CD8-positive, alpha-beta T cell (primary cell): ENCODE measurements at places on chromosomes 6 and 20.

DNA sequence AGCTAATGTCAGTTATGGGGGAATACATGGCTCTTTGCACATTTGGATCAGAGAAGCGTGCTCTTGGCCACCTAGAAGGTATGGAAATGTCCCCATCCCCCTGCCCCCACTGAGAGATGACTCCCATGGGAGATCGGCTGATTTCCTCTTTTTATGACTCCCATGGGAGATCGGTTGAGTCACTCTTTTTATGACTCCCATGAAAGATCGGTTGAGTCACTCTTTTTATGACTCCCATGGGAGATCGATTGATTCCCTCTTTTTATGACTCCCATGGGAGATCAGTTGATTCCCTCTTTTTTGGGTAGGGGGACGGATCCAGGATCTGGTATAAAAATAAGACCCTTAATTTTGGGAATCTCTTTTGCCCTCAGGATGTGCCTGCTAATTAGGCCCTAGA lies 10.3 kb upstream of the TAAR9 start:
- DNase-seq, result no peak

GRCh38 chr6:30883685-30884520 lies at the start of gene DDR1:
DDR1 (plus strand) TSS chr6:30884519; CDS start chr6:30888730, 4,211 bp downstream.
- peak; percentile 39 for DNase-seq

DNA sequence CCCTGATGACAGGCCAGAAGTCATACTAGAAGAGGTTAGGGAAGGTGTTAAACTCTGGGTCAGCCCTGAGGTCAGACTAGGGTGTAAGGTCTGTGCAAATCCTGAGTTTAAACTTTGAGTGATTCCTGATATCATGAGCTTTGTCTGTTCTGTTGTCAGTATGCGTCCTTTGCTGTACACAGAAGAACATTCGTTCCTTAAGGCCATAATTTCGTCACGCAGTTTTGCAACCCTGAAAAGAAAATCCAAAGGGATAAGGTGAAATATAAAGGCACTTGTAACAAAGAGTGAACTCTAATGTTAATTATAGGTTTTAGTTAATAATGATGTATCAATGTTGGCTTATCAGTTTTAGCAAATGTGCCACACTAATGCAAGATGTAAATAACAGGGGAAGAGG lies 2.3 kb downstream of the DST start:
- no peak for DNase-seq

- DNase-seq, result no peak
Observed at GRCh38 chr6:18118330-18118729, 4.1 kb downstream of the NHLRC1 start.

DNA sequence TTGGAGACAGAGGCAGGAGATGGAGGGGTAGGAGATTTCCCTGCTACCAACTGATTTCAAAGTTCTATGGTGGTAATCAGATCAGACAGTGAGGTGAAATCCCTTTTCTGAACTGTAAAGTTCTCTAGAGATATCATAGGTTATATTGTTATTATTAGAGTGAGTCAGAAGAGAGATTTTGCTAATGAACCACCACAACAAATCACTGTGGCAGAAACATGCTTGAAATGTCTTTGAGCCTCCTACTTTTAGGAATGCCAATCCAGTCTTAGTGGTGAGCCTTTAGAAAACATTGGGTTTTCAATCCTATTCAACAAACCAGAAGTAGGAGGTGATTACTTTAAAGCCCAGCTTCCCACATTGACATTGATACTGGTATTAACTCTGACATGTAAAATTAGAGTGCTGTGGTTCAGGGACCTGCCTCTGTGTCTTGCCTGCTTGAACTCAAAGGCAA lies 136.7 kb upstream of the CNR1 start:
- no peak for DNase-seq

DNA sequence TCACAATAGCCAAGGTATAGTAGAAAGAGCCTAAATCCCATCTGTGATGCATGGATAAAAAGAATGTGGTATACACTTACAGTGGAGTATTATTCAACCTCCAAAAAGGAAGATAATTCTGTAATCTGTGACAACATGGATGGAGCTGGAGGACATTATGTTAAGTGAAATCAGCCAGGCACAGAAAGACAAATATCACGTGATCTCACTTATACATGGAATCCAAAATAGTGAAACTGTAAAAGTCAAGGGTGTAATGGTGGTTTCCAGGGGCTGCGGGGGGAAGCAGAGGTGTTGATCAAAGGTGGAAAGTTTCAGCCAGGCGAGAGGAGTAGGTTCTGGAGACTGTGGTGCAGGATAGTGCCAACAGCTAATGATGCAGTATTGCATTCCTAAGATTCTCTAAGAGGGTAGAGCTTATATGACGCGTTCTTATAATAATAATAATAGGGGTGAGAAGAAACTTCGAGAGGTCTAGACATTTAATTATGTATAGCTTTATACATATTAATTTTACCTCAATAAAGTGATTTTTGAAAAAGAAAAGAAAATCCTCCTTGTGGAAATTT lies 246.1 kb downstream of the FOXA2 start:
- DNase-seq, result no peak

DNA sequence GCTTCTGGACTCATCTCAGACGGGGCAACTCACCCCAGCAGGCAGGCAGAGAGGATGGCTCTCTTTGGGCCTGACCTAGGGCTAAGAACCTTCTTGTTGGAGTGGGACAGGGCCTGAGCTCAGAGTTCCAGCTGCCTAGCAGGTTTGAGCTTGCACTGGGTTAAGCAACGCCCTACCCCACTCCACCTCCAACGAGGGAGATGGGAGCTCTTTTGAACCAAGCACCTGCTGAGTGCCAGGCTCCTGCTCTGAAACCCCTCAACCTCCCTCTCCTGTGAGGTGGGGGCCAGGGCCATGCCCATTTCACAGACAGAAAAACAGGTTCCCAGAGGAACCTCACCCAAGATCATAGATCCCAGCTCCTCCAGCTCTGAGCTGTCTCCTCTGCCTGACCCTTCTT lies 54.3 kb downstream of the SNAI1 start:
- no peak for DNase-seq

DNA sequence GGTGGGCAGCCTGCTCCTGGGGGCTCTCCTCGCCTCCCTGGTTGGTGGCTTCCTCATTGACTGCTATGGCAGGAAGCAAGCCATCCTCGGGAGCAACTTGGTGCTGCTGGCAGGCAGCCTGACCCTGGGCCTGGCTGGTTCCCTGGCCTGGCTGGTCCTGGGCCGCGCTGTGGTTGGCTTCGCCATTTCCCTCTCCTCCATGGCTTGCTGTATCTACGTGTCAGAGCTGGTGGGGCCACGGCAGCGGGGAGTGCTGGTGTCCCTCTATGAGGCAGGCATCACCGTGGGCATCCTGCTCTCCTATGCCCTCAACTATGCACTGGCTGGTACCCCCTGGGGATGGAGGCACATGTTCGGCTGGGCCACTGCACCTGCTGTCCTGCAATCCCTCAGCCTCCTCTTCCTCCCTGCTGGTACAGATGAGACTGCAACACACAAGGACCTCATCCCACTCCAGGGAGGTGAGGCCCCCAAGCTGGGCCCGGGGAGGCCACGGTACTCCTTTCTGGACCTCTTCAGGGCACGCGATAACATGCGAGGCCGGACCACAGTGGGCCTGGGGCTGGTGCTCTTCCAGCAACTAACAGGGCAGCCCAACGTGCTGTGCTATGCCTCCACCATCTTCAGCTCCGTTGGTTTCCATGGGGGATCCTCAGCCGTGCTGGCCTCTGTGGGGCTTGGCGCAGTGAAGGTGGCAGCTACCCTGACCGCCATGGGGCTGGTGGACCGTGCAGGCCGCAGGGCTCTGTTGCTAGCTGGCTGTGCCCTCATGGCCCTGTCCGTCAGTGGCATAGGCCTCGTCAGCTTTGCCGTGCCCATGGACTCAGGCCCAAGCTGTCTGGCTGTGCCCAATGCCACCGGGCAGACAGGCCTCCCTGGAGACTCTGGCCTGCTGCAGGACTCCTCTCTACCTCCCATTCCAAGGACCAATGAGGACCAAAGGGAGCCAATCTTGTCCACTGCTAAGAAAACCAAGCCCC lies 16.0 kb downstream of the SLC2A10 start:
- DNase-seq, result no peak

DNA sequence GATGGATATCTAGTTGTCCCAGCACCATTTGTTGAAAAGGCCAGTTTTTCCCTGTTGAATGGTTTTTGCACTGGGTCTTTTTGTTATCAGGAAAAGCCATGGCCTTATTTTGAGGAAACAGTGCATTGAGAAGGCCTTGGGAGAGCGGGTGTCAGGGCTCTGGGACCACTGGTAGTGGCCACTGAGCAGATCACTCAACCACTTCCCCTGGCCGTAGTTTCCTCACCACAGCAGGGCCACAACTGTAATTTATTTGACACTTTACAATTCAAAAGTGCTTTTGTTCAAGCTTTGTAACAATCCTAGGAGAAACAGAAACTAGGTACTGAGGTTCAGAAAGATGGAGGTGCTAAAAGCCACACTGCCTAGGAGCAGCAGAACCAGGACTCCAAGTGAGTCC lies 281.8 kb downstream of the GMDS start:
- no peak for DNase-seq

DNA sequence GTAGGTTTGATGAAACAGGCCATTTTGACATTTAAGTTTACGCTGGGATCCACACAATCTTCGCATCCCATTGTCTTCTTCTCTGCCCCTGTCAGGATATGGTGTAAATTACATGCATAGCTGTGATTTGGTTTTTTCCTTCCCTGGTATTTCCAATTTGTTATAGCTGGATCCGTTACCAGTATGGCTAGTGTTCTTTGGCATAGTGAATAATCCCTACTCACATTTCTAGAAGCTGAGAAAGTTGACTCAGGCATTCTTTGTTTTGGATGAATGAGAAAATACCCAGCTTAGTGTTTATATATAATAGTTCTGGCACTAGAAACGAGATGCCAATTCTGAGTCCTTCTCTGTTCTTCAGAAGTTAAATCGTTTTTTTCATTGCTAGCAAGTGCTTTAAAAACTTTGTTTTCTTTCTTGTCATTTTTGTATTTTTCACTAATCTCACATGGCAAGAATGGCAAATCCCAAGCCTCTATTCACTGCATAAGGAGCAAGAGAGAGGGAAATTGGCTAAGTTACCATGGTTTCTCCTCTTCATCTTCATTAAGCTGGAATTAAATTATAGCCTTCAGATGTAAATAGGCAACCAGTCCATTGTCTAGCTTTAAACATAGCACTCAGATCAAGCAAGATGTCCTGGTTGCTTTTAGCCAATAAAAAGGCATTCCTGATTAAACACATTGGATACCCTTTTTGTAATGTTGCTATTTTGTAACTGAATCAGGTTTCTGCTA lies 91.9 kb upstream of the LAMP5 start:
- no peak for DNase-seq

DNA sequence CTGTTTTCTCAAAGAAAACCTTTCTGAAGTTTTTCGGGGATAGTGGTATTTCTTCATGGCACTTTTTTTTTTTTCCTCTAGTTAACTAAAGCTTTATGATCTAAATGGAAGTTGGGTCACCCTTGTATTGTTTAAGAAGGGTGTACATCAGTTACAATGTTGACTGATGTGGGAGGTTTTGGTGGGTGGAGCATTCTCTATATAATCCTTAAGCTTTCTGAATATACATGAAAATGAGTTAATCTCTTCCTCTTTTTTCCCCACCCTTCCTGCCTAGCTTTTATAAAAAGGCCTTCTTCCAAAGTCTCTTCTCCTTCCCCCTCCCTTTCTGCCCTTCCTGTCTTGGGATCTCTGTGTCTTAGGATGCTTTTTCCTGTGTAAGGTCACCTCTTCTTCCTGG lies 47.2 kb downstream of the DHX35 start:
- DNase-seq, result no peak

DNA sequence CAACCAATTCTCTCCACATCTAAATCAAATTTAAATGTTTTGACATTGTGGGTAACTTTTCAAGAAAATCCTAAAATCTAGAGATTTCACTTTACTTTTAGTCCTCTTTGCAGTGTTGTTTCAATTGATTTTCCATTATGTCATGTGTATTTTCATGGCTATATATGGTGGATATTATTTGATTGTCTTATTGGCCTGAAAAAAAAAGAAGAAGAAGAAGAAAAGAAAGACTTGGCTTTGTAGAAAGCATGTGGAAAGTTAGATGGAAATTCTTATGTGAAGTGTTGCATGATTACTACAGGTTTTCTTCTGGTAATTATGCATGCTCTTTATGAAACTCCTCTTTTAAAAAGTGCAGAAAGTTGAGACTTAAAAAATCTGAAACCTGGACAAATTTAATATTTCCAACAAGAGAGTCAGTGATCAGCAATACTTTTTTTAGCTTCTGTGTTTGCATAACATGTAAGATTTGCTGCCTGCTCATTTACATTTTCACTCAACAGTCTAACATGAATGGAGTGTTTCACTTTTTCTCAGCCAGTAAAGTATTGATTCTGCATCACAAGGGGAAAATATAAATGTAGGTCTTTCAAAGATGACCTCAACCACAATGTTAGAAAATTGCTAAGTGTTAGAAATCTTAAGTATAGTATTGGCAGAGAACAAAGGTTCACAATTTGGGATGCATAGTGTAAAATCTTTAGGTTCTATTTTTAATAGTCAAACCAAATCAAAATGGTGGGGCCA lies 438.7 kb downstream of the BCKDHB start:
- DNase-seq, result no peak

GRCh38 chr20:44959082-44959637 lies 1.0 kb downstream of the TOMM34 start:
- DNase-seq, result no peak

DNA sequence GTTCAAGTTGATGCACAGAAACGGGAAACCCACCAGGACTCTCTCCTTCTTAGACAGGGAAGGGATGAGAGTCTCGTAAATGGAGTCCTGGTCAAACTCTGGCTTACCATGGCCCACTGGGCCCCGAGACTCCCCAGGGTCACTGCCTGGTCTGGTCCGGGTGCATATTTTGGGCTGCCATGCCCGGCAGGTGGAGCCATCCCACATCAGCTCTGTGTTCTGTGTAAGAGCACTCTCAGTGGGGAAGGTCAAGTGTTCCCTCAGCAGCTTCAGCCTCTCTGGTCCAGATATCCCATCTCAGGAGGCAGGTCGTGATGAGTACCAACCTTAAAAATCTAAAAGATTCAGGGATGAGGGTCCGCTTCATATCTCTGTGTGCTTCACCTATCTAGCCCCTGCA lies 138.8 kb downstream of the EDN3 start:
- DNase-seq, result no peak

DNA sequence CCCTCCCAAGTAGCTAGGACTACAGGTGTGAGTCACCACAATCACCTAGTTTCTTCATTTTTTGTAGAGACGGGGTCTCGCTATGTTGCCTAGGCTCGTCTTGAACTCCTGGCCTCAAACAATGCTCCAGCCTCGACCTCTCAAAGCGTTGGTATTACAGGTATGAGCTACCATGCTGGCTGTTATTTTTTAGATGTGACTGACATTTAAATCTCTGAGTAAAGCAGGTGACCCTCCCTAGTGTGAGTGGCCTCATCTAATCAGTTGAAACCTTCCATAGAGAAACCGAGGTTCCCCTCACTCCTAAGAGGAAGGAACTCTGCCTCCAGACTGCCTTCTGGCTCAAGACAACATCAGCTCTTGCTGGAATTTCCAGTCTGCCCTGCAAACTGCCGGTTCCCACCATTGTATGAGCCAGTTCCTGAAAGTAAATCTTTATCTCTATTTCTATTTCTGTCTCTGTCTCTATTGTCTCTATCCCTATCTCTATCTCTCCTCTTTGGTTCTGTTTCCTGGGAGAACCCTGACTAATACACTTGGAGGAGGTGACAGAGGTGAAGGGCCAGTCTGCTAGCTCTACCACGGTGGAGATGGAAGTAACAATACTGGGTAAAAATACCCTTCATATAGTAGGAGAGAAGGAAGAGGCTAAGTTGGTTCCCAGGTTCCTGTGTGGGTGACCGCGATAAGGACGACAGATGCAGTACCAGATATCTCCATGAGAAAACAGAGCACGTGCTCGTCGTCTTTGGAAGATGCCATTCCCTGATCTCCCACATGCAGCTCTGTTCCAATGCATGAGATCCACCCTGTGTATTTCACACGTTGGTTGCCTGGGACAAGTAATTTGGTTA lies 81.0 kb downstream of the MYB start:
- DNase-seq, result no peak

- DNase-seq, result no peak
Observed at GRCh38 chr20:7981374-7981773, 38.2 kb downstream of the TMX4 start.
